Epithelial cell of proximal tubule (primary cell): ENCODE measurements at places on chromosomes 3 and 15. TPM values are rescaled to one million over a fixed set of nuclear protein-coding genes. Genes with fewer than 3 reads are reported as not detected.

DNA sequence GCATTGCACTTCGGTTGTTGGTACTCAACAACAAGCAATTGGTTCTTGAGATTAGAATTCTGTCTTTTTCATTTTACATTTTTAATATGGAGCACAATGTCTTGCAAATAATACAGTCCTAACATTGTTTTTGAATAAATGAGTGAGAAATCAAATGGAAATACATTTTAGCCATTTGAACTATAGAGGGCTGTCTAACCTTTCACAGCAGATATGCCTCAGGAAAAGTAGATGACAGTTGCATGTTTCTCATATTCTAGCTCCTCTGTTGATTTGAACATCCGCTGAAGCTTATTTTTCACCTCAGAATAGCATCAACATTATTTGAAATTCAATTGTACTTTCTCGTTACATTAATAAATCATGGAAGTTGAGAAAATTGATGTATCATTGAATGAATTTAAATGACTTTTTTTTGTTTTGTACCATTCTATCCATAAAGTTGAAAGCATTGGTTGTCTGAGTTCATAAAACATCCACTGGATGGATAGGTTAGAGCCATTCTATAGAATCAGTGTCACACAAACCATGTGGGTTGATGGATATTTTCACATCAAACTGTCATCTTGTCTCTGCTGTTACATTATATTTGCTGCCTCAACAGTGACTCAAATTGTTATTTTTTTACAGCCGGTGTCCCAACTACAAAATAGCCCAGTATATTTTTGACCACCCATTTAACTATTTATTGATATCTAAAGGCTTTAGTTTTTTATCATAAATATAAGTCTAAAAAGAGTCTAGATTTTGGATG, 928.3 kb downstream of the NSUN3 start:
- no peak for DNase-seq

- DNase-seq, result no peak
Measured at GRCh38 chr3:149085828-149086231, 503 bp downstream of the HLTF start.

GRCh38 chr15:77352887-77353286, 67.0 kb downstream of the PEAK1 start:
- DNase-seq, result no peak

- no peak for DNase-seq
Measured at GRCh38 chr15:38144921-38145320, 107.7 kb upstream of the SPRED1 start.

GRCh38 chr3:140078343-140078742, 143.4 kb downstream of the CLSTN2 start:
- DNase-seq, result no peak

RABL3 gene
- 8.8 and 14.5 TPM in 2 replicates for total RNA-seq

GRCh38 chr15:57631386-57632110, 39.8 kb downstream of the MYZAP start:
- no peak for DNase-seq

EFCC1 gene
- not detected in 2 replicates for total RNA-seq

GRCh38 chr3:141411251-141411771, 43.0 kb downstream of the ZBTB38 start:
- DNase-seq, result no peak

- DNase-seq, result peak; percentile 91
Measured at GRCh38 chr15:39171944-39172368, 408.9 kb upstream of the THBS1 start.

DNA sequence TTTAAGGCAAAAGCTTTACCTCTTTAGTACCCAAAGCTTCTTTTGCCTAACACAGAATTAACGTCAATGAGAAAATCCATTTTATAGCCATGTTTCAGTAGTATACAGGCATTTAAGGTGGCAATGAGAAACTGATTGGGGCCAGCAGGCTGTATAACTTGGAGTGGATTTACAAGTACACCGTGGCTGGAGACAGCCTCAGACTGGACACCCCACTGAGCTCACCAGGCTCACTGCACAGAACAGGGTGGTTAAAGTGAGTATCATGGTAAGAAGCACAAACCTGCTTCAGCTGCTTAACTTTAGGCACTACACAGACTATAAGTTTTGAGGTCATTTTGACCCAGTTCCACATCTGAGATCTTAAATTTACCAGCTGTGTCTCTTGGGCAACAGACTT, 8.9 kb downstream of the CPOX start:
- DNase-seq, result no peak

DNA sequence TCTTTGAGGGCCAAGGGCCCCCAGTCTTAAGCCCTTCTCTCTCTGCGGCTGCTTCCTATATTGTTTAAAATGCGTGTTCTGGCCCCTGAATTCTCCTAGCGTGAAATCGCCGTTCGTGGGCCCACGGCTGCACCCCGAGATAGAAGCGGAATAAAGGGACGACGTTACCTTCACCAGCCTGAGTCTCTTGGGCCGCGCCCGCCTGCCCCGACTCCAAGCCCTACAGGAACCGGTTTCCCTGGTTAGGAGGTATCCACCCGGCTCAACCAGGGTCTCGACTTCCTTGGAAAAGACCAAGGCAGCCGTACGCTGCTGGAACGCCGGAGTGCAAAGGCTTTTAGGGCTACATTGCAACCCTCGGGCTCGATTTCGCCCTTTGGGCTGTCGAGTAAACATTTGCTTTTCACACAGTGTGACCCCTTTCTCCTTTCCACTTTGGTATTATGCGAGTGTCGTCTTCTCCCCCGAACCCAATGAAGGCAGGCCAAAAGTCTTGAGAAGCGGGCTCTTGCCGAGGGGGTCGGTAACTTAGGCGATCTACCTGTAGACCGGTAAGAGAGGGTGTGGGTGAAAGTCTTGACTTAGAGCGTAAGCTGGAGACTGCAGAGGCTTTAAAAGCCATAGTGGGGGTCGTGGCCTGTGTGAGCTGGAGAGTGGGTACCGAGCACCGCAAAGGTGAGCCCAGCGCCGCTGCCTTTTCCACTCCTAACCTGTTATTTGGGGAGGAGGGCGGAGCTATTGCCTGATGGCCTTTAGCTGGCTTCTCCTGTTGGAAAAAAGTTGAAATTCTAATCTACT, 2.0 kb downstream of the TRIM71 start:
- no peak for DNase-seq

- no peak for DNase-seq
Measured at GRCh38 chr3:175193815-175194518, 334.8 kb downstream of the NAALADL2 start.

DNA sequence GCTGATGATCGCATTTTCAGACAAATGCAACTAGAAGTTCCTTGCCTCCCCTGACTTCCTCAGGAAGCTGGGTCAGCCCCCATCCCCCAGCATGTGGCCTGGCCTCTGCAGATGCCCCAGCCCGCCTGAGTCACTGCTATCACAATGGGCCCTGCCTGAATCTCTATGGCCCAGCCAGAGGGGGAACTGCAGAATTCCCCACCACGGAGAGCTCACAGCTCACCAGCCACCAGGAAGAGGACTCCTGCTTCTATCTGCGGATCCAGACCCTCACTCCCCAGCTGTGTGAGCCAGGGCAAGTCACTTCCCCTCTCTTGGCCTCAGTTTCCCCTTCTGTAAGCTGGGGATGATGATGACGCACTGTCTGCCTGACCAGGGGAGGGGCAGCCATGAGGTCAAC, 6.9 kb downstream of the PLXND1 start:
- no peak for DNase-seq
